Activated naive CD8-positive, alpha-beta T cell treated with anti-CD3 and anti-CD28 coated beads, Interleukin-2, amount 50 U/mL, for 16 hours (primary cell): ENCODE measurements at places on chromosomes 11 and 22.
A peak's percentile ranks its signal among the peaks of the same experiment; 100 is the strongest.

DNA sequence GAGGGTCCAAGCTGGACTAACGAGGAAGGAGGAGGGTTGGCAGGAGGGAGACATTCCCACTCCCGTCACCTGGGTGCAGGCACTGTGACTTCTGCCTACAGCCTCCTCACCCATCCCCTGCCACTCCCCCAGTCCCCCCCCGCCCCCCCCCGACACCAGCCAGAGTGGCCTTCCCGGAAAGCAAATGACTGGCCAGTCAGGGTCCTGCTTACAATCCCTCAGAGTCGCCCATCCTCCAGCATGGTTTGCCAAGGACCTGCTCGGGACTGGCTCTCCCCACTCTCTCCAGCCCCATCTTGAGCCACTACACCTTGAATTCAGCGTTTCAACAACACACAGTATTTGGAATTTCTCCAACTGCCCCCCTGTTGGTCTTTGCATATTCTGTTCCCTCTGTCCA, 59.6 kb downstream of the THAP12 start:
- no peak for DNase-seq

- no peak for DNase-seq
These were observed 511 bp downstream of the DGKZ start for GRCh38 chr11:46347637-46348311.

DNA sequence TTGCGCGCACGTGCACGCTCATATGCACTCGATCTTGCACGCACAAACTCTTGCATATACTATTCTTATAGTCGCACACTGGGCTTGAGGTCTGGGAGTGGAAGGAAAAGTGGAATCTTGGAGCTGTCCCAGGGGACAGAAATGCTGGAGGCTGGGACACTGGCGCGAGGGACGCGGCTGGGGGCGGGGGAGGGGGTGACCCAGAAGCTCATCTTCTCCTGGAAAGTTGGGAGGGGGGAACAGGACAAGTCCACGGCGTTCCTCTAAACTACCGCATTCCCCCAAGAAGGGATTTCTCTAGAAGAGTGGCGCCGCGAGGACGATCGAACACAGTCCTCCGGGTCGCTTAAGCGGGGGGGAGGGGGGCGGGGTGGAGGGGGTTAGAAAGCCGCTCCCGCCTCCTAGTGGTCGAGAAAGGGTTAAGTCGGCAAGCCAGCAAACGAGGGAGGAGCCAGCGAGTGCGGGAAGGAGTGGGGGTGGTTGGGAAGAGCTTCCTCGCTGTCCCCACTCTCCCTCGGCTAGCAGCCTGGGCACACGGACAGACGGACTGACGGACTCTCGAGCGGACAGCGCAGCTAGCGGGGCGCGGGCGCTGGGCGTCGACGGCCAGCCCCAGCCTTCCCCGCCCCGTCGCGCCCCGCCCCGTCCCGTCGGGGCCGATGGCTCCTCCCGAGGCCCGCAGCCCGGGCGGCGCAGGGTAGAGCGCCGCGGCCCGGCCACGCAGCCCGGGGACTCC, at the start of gene RTN4RL2:
Gene RTN4RL2 (plus strand): TSS at position 507 of the 736 bp plus-strand sequence. CDS start 338 bp downstream, outside the sequence.
- no peak for DNase-seq

DNA sequence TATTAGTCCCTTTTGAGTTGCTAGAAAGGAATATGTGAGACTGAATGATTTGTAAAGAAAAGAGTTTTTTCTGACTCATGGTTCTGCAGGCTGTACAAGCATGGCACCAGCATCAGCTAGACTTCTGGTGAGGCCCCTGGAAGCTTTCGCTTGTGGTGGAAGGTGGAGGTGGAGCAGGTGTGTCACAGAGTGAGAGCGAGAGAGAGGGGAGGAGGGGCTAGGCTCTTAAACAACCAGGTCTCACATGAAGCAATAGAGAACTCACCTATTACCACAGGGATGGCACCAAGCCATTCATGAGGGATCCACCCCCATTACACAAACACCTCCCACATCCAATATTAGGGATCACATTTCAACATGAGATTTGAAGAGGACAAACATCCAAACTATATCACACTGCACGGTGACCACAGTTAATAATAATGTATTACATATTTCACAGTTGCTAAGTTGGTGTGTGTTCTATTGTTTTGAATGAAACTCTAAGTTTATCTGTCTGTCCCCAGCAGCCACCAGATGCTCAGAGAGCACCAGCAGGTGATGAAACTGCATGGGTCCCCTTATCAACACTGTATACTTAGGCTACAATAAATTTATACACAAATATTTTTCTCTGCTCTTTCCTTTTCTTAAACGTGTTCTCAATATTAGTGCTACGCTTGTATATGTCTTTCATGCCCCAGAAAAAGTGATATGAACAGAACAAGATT, 14.1 kb downstream of the ZFP91 start:
- peak; percentile 47 for DNase-seq

DNA sequence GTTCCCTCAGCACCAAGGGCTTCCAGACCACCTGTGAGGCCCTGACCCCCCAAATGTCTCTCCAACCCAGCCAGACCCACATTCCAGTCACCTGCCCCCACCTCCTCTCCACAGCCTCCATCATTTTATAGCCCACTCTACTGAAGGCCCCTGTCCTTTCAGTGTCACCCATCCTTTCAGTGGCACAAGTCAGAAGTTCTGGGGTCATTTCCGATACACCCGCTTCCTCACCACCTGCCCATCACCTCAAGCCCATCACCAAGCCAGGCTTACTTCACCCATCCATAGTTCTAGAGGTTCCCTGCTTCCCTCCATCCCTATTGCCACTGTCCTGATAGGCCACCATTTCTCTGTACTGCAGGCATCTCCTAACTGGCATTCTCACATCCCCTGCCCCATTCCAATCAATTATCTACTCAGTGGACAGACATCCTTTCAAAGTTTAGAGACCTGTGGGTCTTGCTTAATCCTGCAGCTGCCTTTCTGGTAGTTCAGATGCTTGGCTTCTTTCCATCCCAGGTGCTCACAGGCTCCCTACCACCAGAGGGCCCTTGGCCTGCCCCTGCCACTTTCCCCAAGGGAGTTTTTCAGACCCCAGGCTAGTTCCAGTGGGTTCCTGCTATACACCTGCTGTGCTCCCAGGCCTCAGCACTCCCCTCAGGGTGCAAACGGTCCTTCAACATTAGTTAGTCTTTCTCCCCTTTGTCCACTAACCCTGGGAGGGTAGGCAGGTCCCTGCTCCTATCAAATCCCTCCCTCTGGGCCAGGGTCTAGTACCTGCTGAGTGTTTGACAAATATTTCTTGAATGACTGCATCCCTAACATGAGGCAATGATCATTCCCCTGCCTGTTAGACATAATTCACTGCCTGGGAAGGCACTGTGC, 7.6 kb downstream of the KCNQ1OT1 start:
- DNase-seq = no peak

DNA sequence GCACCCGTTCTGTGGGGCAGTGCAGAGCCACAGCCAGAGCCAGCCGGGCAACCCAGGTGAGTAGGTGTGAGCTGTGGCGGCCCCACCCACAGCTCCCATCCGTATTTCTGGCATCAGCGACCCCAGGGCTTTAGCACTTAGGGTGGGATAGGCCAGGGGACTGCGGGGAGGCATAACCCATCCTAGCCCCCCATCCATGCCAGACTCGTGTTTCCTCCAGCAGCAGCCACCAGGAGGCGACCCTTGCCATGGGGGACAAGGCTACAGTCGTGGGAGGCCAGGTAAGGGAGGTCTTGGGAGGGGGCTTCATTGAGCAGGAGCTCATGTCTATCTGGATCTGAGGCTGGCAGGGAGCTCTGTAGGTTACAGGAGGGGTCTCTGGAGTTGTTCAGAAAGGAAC, 873 bp downstream of the OTOG start:
- DNase-seq = no peak

GRCh38 chr11:10490398-10491241, 35.6 kb downstream of the AMPD3 start:
- DNase-seq = no peak

DNA sequence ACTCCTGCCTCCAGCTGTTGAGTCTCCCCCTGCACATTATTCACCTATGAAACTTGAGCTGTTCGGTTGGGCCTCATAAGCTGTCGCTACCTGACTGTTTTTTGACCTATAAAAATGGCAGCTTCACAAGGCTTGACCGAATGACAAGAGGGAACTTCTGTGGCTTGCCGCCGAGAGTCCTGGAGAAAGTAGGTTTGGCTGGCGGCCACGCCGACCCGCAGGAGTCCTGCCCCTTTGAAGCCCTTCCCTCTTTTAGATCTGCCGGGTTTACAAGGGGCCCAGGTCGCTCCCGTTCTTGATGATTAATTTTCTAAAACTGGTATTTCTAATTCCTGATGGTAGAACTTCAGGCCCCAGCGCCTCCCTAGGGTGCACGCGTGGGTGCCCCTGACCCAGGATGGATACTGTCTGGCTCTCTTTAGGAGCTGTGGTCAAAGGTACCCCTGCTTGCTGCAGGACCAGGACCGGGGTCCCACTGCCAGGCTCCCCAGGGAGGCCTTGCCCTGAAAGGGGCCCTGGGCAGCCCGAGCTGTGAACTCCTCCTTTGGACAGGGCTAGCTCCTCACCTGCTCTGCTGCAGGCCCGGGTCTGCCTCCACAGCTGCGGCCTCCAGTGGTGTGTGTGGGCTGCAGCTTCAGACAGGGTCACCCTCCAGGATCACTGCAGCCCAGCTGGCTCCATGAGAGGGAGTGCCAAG, 171.8 kb downstream of the CTTN start:
- no peak for DNase-seq

DNA sequence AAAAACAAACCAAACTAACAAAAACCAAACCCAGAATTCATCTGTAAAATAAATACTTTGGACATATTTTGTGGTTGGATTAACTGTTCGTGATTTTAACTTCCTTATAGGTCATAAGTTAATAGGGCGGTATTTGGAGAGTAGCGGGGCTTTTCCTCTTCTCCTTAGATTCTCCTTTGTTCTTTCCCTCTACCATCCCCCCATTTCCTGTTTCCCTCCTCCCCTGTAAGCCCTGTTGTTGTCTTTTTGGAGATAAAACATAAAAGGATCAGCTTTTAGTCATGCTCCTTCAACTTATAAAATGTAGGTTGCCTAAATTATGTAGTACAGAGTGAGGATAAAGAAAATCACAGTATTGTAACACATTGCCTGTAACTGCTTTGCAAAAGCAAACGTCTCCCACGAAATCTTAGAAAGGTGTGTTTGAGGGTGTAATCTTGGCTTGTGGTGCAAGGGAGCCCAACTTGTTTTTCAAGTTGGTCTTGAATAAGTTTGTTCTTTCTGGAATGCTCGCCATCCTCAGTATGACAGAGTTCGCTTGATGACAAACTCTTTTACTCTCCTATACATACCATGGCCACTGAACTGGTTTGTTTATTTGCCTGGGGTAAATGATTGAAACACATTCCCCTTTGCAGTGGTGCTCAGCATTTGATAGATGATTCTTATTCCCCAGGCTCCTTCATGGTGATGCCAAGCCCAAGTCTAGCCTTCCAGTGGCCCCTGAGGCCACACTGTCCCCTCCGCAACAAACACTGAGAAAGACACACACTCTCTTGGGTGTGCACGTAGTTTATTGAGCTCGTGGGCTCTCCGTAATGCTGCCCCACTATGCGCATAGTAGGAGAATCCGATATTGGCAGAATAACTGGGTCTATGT, 49.4 kb downstream of the TEAD1 start:
- DNase-seq = no peak

DNA sequence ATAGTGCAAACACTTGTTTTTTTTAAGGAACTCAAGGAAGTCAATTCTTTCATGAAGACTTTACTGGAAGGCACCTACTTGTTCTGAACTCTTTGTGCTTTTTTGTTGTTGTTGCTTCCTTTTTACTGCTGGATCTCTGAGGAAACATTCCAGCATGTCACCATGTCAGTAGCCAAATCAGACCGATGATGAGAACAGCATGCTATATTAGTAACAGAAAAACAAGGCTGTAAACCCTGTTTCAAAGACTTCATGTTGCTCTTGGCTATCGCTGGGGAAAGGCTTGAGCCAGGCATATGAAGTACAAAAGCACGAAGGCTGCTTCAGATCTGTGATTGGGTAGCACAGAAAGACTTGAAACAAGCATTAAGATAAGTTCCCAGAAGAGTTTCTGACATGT, 125.6 kb upstream of the SLC5A12 start:
- no peak for DNase-seq

DNA sequence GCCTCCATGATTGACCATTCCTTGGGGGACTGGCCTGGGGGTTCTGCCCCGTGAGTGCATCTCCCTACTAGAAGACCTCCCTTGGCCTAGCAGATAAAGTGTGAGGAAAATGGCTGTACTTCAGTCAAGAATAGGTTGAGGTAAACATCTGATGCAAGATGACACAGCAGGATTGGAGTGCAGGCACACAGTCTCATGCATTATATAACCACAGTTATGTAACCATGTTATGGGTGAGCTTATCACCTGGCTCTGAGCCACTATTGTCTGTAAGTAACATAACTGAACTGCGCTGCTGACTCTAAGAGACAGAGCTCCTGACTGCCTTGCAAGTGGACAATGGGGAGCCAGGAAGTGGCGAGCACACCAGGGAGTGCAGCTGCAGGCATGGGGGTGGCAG, 378.7 kb upstream of the ANO5 start:
- DNase-seq = no peak

GRCh38 chr11:76073724-76074123, 132.6 kb downstream of the WNT11 start:
- no peak for DNase-seq
